ENCODE measurements at places on chromosomes 6 and 20. TPM values are rescaled to one million over a fixed set of nuclear protein-coding genes. Genes with fewer than 3 reads are reported as not detected.
A peak's percentile ranks its signal among the peaks of the same experiment; 100 is the strongest.

TAGAP gene
- total RNA-seq = 67.3 TPM

WFDC10B gene
- not detected for total RNA-seq

COL19A1 gene
- total RNA-seq = under 0.01 TPM

DSP gene
- under 0.01 TPM for total RNA-seq

SLC35B2 gene
- total RNA-seq = 48.2 TPM

EEF1A2 gene
- total RNA-seq = 0.27 TPM

FAXC gene
- under 0.01 TPM for total RNA-seq

SLC22A1 gene
- under 0.01 TPM for total RNA-seq

DNA sequence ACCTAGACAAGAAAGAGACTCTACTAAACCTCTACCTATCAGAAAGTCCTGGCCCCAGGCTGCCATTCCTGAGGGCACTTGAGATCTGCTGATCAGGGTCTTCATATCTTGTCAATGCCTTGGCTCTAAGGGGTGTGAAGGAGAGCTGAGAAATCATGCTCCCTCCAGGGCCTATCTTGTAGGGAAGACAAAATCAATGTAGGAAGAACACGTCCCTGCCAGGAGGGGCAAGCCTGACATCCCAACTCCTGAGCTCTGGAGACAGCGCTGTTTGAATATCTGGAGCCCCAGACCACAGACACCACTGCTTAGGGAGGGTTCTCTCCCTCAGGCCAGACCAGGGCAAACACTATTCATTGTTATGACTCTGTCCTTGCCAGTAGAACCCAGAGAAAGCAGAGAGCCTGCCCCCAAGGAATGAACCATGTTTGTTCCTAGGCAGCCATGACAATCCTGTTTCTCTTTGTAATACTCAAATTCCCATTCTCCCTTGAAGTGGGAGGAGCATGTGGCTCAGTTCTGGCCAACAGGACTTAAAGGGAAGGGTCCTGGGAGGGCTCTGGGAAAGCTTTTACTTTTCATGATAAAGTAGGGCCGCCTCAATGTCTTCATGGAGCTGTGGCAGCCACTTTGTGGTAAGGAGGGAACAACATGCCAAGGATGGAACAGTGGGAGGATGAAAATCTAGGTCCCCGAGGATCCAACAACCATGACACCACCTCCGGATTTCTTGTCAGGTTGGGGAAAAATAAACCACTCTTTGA lies 1.8 kb upstream of the FASTKD5 start:
- DNase-seq = no peak

DNA sequence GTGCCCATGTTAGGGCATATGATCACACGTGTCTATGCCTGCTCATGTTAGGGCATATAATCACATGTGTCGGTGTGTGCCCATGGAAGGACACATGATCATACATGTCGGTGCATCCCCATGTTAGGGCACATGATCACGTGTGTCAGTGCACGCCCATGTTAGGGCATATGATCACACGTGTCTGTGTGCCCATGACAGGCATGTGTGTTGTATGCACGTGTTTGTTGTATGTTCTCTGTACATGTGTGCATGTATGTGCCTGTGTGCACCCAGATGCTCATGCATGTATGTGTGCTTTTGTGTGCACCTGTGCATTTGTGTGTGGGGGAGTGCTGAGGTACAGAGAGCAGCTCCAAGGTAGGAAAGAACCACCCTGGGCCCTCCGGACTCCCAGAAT lies 29.8 kb downstream of the YTHDF1 start:
- DNase-seq = no peak

GRCh38 chr20:4350096-4350495 lies 334.7 kb upstream of the RNF24 start:
- DNase-seq = no peak

DNA sequence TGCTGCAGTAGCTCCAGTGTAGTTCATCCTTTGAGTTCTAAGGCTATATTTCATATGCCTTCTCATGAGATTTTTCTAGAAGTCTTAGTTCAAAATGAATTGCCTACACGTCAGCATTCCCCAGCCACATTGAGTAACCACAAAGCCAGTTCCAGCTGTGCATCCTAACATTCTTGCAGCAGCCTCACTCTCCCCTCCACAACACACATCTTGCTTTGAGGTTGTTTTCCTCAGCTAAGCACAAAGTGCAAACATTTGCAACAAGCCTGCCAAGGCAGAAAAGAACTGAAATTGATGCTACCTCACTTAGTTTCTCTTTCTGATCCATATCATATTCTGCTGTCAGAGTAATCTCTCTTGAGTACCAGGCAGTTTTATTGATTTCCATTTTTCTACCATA lies 160.7 kb upstream of the KCNQ5 start:
- no peak for DNase-seq

GRCh38 chr6:11214084-11214833 lies 18.2 kb downstream of the NEDD9 start:
- DNase-seq = no peak

DNA sequence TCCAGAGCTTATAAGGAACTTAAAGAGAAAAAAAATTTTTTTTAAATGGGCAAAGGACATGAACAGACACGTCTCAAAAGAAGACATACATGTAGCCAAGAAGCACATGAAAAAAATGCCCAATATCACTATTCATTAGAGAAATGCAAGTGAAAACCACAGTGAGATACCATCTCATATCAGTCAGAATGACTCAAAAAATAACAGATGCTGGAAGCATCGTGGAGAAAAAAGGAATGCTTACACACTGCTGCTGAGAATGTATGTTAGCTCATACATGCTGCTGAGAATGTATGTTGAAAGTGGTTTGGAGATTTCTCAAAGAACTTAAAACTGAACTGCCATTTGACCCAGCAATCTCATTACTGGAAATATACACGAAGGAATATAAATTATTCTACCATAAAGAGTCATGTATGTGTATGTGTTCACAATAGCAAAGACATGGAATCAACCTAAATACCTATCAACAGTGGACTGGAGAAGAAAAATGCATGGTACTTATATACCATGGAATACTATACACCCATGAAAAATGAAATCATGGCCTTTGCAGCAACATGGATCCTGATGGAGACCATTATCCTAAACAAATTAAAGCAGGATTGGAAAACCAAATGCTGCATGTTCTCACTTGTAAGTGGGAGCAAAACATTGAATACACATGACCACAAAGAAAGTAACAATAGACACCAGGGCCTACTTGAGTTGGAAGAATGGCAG lies 5.2 kb downstream of the OR11A1 start:
- DNase-seq = no peak

GRCh38 chr6:133447924-133448323 lies 206.8 kb downstream of the EYA4 start:
- no peak for DNase-seq

DNA sequence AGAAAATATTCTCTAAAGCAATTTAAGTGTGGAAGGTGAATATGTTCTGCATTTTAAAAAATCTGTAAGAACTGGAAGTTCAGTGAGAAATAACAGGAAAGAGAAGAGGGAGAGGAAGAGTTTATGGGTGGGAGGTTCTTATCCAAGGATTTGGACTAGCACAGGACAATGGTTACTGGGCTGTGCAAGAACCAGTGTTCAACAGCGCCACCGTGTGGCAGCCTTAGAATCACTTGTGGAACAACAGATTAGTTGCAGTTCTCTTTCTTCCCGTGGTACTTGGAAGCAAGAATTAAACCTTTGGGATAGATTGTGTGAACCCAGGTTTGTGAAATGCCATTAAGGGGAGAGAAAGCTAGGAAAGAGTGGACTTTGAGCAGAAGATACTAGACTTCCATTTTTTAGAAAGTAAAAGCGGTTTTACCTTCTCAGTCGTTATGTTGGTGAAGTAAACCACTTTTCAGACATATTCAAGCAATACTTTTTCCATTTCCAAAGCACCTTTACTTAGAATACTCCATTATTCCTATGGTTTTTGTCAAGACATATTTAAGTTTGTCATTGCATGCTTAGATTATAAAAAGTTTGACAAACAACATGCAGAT lies 436.7 kb downstream of the RNF144B start:
- peak; percentile 53 for DNase-seq

DNA sequence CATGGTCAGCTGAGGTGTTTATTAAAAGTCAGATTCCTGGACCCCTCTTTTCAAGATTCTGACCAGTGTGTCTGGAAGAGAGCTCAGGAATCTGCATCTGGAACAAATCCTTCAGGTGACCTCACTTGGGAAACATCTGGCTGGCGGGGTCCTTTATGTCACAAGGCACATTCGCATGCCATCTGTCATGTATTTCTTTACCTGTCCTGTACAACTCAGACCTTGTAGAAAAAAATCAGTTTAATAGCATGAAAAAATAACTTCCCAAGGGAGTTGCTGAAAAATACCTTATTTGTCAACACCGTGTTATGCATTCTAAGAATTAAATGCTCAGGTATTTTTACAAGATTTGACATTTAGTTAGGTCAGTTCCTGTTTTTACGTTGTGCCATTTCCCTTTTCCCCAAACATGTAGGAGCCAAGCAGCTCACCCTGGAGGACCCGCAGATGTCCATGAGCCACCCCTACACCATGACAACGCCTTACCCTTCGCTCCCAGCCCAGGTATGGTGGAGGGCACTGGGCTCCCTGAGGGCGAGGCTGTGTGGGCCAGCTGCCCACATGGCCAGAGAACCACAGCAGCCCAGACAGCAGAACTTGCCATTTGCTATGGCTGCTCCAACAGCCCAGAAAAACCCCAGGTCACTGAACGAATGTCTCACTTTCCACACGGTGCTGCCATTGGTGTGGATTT lies 4.0 kb downstream of the IRF4 start:
- no peak for DNase-seq
